ENCODE measurements at places on chromosomes 2 and 18. TPM values are rescaled to one million over a fixed set of nuclear protein-coding genes. Genes with fewer than 3 reads are reported as not detected.

DNA sequence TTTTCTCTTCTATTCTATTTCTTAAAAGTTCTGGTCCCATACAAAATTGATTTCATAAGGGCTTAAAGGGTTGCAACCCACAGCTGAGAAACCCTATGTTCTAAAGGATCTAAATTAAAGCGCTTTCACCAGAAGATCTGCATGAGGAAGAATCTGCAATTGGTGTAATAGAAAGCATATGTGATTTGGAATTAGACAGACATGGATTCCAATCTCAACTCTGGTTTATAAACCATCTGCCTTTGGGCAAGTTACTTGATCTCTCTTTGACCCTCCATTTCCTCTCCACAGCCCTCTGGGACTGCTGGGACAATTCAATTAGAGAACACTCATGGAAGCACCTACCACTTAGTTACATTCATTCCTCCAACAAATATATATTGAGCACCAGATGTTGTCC lies 178.7 kb downstream of the ANTXR1 start:
- no peak for DNase-seq

DNA sequence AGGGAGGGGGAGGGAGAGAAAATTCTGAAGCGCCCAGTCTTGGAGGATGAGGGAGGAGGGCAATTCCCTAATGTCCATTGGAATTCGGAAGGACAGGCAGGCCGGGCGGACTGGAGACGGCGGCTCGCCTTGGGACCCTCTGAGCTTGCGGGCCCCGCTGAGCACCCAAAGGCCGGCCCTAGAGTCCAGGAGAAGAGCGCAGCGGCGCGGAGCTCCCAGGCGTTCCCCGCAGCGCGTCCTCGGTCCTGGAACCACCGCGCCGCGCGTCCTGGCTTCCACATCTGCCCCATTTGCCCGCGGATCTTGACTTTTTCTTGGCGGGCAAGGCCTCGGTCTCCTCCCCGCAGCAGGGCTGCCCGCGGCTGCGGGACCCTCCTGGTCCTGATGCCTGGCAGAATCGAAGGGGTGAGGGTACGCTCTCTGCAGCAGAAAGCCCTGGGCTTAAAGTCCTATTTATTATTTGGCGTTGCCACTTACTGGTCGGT lies 675 bp upstream of the MLPH start:
- no peak for DNase-seq

DNA sequence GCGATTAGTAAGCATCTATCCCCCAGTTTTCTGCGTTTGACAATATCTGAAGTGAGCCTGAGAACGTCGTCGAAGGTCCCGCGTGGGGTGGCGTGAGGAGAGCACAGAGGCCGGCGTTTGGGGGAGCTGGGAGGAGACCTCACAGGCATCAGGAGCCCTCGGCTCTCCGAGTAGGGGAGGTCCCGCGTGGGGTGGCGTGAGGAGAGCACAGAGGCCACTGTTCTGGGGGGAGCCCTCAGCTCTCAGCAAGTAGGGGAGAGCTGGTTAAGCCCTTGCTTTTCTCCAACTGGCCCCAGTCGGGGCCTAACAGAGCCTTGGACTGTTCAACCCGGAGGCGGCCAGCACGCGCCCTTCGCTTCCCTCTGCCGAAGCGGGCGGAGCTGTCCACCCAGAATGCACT lies 134.3 kb downstream of the NFATC1 start:
- DNase-seq: no peak

GRCh38 chr2:98108110-98108509 lies 21.1 kb downstream of the VWA3B start:
- no peak for DNase-seq

- no peak for DNase-seq
These were observed 29.9 kb upstream of the STK39 start for GRCh38 chr2:168277276-168277675.

DNA sequence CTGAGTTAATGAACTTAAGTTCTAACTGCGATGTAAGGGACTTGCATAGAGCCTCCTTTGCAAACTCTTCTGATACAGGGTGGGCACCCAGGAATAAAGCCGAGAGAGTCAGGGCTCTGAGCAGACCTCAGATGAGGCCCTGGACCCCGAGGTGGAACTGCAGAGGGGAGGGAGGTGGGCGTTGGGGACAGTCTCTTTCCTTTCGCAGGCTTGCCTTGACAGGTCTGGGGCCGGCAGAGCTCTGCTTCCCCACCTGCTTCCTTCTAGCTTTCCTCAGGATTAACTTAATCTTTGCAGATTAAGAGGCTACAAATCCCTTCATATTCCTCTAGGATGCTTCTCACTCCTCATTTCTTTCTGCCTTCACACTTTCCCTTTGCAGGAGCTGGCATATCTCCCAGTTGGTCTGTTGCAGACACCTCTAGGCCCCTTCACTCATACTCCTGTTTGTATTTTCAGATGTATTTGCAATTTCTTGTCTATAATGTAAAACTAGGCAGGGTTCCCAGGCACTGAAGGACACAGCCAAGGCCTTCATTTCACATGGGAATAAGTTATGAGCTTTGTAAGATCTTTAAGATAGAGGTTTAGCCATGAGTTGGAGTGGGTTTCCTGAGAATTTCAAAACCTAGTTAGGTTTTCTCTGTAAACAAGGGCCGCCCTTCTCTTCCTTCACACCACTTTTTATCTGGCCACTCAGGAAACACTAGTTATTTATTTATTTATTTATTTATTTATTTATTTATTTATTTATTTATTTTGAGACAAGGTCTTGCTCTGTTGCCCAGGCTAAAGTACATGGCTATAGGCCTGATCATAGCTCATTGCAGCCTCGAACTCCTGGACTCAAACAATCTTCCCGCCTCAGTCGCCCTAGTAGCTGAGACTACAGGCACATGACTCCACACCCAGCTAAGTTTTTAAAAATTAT lies 70.9 kb downstream of the MTCL1 start:
- no peak for DNase-seq

- no peak for DNase-seq
These were observed 1110.5 kb downstream of the LRP1B start for GRCh38 chr2:141020346-141020745.

DNA sequence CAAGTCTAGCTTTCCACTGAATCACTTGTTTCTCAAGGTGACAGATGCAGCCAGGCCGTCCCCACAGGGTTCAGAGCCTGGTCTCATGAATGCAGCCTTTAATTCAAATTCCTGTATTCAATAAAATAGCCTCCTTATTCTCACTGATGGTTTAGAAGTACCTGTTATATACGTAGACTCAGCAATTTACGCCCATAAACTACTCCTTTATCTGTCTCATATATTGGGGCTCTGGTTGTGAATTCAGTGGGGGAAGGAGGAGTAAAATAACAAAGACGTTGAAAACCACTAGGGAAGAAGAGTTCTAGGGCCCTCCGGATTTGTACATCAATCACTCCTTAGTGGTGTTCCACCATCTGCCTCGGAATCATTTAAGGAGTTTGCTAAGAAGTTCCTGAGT lies 1.7 kb downstream of the OBSL1 start:
- no peak for DNase-seq

- DNase-seq: no peak
These were observed 409.5 kb upstream of the CWC22 start for GRCh38 chr2:180416627-180417026.

GRCh38 chr18:65983750-65984149 lies 232.9 kb downstream of the CDH7 start:
- no peak for DNase-seq

- DNase-seq: no peak
These were observed 57.9 kb downstream of the HDLBP start for GRCh38 chr2:241257419-241258032.

DNA sequence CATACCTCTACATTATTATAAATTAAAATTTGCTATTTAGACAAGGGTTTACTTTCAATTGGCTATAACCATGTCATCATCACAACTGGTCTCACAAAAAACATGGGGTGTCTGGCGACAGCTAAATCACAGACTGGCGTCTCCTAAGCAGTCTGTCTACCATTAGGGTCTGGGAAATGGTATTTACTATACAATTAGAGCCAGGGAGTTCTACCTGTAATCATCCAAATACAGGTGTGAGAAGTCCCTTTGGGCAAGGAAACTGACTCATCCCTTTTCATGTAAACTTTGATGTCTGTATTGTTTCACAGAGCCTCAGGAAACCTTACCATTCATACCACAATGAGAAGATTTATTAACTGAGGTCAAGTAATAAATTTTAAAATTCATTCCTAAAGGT lies 126.7 kb downstream of the OLA1 start:
- DNase-seq: no peak

DNA sequence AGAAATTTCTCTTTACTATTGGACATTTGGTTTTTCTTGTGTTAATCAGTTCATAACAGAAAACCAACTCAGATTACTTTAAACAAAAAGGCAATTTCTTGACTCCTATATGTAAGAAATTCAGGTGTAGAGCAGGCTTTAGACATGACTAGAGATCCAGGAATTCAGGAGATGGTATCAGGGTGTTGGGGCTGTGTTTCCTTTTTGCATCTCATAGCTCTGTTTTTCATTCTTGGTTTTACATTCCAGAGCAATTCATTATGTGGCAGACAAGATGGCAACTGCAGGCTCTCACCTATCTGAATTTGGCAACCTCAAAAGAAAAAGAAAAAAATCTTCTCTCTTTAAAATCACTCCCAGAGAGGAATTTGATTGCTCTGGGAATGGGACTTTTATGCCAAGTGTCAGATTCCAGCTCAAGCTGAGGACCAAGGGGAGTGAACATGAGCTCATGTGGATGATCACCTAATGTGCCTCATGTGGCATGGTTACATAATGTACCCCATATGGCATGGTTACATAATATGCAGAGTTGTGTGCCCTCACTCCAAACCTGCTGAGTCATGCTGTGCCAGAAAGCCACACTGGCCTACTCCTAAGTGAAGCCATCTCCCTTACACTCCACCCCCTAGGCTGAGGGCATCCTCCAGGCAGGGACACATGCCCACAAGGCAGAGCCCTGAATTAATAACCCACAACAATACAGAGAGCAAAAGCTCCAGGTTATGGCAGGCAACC lies 282.7 kb downstream of the MBD2 start:
- DNase-seq: no peak

- DNase-seq: no peak
These were observed 142.2 kb upstream of the CAPN13 start for GRCh38 chr2:30949435-30949834.

DNA sequence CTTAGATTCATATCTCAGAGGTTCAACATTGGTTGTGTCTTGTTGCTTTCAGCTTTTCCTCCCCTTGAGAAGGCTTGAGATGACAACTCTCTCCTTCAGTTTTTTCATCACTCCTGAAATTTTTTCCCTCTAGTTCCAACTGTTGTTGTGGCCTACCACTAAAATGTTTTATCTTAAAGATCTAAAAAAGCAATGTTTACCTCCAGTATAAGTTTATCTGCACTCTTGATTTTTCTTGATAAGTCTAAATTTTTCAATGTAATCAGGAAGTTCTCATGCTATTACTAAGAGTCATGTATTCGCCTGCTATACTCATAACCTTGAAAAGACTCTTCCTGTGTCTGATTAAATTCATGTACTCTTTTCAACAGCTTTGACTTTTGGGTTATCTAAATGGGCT lies 366.3 kb upstream of the TFPI start:
- no peak for DNase-seq

DNA sequence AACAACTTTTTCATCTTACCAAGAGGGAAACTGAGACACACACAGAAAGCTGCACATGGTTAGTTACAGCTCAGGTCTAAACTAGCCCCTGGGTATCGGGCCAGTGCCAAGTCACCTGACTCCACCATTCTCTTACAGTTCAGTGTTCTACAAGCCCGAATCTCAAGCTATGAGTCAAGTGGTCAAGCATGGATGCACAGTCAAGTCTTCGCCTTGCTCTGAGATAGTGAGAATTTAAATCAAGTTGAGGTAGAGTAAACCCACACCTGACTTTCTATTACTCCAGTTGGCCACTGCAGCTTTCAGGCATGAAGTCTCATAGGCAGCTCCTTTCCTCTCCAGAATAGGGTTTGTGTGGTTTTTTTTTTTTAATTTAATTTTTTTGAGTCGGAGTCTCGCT lies 34.5 kb upstream of the ARL5A start:
- no peak for DNase-seq

GRCh38 chr2:183172220-183172887 lies 48.1 kb downstream of the NUP35 start:
- DNase-seq: no peak

DNA sequence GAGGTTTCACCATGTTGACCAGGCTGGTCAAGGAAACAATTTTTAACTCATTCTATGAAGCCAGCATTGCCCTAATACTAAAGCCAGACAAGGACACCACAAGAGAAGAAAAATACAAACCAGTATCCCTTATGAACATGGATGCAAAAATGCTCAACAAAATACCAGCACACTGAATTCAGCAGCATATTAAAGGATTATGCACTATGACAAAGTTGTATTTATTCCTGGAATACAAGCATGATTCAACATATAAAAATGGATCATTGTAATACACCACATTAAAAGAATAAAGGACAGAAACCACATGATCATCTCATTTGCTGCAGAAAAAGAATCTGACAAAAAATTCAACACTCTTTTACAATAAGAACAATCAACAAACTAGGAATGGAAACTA lies 138.7 kb downstream of the RAB3GAP1 start:
- DNase-seq: no peak

DNA sequence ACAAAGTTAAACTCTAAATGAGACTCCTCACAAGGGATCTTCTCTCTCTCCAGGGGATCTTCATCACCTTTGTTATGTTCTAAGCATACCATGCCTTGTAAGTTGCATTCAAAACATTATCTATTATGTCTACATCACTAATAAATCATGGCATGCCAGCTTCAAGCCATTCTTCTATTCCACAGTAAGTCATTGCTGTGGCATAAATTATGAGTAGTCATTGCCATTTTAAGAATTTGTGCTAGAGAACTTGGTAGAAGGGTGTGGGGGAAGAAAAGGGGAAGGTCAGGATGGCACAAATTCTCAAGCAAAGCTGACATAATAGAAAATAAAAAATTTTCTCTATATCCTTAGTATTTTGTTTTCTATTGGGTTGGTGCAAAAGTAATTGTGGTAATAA lies 33.5 kb downstream of the BARD1 start:
- no peak for DNase-seq

DNA sequence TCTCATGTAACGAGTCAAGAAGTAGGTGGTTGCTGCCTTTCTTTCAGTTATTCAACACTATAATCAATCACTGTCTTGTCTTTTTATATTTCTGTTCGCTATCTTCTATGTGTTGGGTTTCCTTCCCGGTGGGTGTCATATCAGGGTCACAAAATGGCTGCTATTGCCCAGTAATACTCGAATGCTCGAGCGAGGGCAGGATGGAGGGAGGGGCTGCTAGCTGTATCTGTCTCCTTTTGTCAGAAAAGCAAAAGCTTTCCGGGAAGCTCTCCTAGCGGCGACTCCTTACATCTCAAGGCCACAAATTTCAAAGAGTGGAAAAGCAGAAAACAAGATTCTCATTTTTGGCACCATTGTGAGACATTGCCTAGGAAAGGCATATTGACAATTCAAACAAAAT lies 16.4 kb upstream of the GALNT3 start:
- DNase-seq: no peak

DNA sequence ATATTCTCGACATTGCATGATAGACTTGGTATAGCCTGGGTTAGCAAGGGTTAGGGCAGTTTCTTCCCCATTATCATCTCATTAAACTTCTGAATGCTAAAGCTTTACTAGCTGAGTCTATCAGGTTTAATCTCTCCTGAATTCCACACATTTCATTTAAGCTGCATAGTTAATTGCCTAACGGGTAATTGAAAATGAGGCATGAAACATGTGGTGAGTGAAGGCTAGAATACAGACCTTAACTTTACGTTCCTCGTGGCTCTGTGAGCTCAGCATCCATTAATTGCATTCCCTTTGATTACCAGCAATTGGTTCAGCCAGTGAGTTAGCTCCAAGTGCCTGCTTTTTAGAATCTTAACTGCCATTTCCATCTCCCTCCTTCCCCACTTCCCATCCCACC lies 126.5 kb upstream of the MEX3C start:
- no peak for DNase-seq

Gene NXPH2
- not detected for total RNA-seq

Gene IL37
- not detected for total RNA-seq

Gene LHCGR
- not detected for total RNA-seq

Gene SIX3
- total RNA-seq: 0.25 TPM

Gene IL1RN
- 15.9 TPM for total RNA-seq

Measured in activated T-helper 2 cell treated with anti-CD3 and anti-CD28 coated beads, Interferon-gamma antibody, Interleukin-2, Interleukin-4, amounts not matched to agents 10 μg/mL and 5 μg/mL and 100 μg/mL, durations not matched to agents 14 hours and 24 hours and 36 hours (primary cell).